ENCODE measurements at places on chromosomes 7 and 10.

GRCh38 chr10:63388421-63389031 is 77.3 kb downstream of the JMJD1C start:
- no peak for DNase-seq

- DNase-seq: no peak
Measured at GRCh38 chr10:118793545-118793944, 38.8 kb upstream of the CACUL1 start.

DNA sequence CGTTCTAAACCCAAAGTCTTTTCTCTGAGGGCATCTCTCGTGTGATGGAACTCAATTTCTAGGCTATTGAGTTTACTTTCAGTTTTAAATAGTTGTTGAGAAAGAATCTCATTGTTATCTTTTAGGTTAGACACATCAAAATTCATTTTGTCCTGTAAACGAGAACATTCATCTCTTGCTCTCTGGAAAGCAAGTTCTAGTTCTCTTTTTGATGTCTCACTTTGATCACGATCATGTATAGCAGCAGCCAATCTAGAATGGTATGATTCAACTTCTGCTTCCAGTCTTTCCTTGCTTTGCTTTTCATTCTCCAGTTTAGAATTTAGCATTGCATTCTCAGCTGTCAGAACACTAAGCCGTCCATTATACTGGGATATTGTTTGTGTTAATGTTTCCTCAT is 65.1 kb downstream of the ANKRD26 start:
- no peak for DNase-seq

DNA sequence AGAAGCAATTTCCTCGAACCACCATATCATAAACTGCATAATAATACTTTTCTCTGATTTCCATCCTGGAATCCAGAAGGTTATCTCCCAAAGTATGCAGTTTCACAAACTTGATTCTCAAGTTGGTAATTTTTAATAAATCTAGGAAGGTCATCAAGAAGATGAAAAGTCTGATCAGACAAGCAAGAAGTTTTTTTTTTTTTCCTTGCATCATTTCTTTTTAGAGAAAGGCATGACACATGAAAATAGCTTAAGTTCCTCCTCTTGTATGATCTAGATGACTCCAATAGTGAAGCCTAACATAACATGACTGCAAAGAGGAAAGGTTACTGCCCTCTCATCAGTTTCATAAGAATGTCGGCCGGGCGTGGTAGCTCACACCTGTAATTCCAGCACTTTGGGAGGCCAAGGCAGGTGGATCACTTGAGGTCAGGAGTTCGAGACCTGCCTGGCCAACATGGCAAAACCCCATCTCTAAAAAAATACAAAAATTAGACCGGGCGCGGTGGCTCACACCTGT is 22.2 kb downstream of the LAMB1 start:
- DNase-seq: no peak

DNA sequence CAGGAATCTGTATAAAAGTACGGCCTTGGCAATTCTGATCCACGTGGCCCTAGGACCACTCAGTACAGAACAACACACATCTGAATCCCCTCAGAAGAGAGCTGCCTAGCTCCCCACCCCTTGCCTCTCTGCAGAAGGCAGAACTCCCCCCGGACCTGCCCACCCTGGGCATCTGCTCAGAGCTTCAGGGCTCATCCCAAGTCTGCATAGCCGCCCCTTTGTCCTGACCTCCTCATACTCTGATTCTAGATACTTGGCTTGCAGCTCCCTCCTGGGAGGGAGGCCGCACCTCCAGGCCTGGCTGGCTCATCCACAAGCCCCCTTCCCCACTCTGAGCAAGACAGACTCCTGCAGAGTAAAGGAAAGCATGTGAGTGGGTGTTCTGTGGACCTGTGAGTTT is 49.6 kb downstream of the GRID1 start:
- no peak for DNase-seq

- DNase-seq: no peak
Measured at GRCh38 chr10:99565166-99565565, 32.4 kb downstream of the NKX2-3 start.

- no peak for DNase-seq
Measured at GRCh38 chr7:121960678-121961077, 87.7 kb downstream of the PTPRZ1 start.

DNA sequence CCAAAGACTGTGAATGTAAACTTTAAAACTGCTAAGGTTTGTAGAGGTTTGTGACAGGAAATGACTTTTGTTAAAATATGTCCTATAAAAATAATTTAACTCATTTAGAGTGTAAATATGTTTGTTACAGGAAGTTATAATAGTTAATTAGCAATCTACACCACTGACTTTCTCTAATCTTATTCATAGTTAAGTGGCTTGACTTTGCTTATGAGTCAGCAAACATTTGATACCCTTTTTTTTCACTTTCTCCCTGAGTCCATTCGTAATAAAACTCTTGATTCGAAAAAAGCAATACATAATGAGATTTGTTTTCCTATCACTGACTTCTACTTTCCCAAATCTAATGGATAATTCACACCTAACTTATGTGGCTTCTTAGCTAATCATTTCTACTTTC is 317.7 kb upstream of the SEMA3C start:
- no peak for DNase-seq

- no peak for DNase-seq
Measured at GRCh38 chr10:33507662-33508425, 173.4 kb upstream of the NRP1 start.

DNA sequence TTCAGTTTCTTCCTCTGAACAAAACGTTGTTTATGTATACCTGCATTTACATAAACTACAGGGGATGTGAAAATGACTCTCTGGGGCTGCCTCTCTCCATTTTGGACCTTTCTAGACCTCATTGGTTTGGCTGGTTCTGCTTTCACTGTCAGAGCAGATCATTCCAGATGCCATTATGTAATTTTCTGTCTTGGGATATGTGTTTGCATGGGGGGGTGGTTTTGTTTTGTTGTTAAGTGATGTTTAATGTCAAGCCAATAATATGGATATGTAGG is 172.4 kb downstream of the LRRC4 start:
- DNase-seq: no peak

- DNase-seq: no peak
Measured at GRCh38 chr7:34019301-34019790, 114.0 kb downstream of the BMPER start.

GRCh38 chr7:139683137-139683921 is 94.5 kb downstream of the HIPK2 start:
- no peak for DNase-seq

GRCh38 chr7:143318661-143319060 is 2.8 kb downstream of the CLCN1 start:
- DNase-seq: no peak

DNA sequence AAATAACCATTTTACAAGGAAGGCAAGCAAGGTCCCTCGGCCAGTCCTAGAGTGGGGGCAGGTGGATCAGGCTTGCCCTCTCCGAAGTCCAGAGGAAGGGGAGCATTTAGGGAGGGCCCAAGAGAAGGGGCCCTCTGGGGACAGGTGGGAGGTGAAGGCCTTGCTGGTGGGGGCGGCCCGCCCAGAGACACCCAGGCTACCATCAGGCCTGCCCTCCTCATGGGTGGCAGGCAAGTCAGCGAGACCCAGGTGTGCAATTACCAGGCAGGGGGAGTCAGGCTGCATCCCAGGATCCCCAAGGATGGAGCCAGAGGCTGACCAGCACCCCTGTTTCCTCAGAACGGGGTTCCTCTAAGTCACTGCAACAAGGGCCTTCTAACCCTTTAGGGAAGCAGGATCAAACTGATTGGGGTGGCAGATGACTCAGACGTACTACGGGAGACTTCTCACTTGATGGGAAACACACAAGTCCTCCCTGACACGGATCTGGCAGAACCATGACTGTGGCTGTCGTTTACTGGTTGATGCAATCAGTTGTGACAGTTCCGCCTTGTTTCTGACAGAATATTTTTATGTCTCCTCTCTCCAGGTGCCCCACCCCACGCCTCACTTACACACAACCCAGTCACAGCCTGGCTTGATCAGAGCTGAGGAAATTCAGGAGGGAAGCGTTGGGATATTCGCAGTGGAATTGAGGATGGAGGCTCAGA is 8.2 kb downstream of the LOXL4 start:
- no peak for DNase-seq

DNA sequence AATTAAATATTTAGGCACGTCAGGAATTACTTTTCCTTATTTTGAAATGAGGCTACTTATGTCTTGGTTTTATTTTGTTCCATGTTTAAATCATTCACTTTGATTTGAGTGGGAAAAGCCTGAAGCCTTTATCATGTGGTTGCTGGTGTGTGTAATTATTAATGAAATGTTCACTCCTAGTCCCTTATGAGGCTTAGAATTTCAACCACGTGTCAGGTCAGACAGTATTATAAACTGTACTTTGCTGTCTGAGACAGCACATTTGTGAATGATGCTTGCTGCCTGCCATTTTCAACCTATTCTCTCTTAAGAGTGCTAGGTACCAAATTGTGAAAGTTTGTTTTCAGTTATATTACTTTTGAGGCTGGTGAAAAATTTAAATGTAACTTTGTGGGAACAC is 58.9 kb downstream of the COL17A1 start:
- DNase-seq: no peak

DNA sequence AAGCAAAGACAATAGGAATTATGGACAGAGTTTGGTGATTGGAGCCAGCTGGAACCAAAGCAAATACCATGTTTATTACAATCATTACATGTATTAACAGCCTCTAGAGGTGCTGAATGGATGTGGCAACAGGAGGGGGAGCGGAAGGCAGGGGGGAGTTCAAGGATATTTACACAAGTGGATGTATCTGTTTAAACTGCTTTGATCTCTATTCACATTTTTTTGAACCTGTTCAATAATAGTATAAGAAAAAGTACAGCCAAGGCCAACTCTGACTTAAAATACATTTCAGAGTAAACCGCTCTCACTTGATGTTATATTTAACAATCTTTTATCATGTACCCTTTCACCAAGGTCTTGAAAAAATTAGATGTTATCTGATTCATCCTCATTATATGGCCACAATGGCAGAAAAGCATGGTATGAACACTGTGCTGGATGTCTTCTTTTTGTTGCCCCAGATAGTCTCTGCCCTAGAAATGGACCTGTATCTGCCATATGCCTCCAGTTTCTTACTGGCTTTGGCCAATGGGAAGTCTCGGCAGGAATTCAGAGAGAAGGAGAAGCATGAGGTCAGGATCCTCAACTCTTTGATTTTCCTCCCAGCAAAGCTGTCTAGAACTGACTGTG is 88.2 kb upstream of the FAM133B start:
- DNase-seq: no peak

DNA sequence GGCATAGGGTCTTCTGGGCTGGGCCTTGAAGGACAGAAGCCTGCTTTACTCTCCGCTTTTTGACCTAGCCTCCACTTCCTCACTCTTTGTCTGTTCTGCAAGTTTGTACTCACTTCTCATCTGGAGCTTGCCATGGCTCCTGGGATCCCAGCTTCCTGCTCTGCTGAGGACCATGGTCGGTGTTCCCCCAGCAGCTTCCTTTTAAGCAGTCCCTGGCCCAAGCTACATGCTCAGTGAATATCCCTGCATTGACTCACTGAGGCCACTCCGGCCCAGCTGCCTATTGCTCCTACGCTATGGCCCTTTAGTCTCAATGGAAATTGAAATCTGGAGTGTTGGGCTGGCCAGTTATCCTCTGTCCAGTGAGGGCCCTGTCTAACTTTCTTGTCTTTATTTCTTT is 427.7 kb downstream of the RPS24 start:
- no peak for DNase-seq

- no peak for DNase-seq
Measured at GRCh38 chr7:129123510-129123857, 21.0 kb upstream of the TSPAN33 start.

GRCh38 chr10:75012471-75012870 is 99.0 kb upstream of the SAMD8 start:
- DNase-seq: no peak

DNA sequence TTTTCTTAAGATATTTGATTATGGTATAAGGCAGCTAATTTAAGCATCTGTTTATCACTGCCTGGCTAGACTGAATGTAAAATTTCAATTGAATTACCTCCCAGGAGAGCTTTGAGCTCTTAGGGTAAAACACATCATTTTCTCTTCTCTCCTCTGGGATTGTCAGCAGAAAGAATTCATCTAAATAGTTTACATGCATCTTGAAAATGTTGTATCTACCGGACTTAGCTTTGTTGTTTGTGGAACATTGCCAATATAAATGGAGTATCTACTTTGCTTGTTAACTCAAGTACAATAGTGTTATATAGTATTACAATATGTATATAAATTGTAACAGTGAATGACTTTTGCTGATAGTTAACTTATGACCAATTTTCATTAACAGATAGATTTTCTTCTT is 73.3 kb downstream of the TAF3 start:
- no peak for DNase-seq

GRCh38 chr10:86905429-86905828 is 52.0 kb downstream of the MMRN2 start:
- DNase-seq: no peak

DNA sequence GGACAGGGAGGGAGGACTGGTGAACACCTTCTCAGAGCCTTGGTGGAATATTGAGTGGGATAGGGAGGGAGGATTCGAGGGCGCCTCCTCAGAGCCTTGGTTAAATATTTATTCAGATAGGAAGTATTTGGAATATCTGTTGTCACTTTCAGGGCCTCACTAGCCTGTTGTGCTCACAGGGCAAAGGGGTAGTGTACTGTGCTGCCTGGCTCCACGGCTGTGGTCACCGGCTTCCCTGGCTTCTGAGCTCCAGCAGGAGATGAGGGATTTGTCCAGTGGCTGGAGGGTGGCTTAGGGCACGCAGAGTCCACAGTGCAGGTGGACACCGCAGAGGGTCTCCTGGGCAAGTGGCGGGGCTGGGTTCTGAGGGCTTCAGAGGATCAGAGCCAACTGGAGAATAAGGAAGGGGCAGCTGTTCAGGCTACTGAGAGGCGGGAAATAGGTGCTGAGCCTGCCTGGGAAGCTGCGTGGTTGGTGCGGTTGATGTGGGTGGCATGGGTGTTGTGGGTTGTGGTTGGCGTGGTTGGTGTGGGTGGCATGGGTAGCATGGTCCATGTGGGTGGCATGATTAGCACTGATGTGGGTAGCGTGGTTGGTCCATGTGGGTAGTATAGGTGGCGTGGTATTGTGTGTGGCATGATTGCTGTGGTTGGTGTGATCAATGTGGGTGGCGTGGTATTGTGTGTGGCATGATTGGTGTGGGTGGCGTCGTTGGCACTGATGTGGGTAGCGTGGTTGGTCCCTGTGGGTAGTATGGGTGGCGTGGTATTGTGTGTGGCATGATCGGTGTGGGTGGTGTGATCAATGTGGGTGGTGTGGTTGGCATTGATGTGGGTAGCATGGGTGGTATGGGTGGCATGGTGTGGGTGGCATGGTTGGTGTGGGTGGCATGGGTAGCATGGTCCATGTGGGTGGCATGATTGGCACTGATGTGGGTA is 16.7 kb downstream of the INPP5A start:
- DNase-seq: no peak

DNA sequence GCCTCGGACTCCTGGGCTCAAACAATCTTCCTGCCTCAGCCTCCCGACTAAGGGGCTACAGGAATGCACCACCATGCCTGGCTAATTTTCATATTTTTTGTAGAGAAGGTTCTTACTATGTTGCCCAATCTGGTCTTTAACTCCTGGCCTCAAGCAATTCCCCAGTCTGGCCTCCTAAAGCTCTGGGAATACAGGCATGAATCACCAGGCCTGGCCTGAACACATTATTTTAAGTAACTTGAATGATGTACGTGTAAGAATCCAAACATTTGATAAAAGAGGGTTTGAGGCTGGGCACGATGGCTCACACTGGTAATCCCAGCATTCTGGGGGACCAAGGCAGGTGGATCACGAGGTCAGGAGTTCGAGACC is 13.0 kb upstream of the BAMBI start:
- DNase-seq: no peak

GRCh38 chr7:2554661-2555111 is 638 bp downstream of the BRAT1 start:
- no peak for DNase-seq

Data from stimulated activated CD8-positive, alpha-beta memory T cell treated with anti-CD3 and anti-CD28 coated beads, Interleukin-7, amount 100 ng/mL, for 1 hour (primary cell).